ENCODE measurements at places on chromosomes 2 and 18.

DNA sequence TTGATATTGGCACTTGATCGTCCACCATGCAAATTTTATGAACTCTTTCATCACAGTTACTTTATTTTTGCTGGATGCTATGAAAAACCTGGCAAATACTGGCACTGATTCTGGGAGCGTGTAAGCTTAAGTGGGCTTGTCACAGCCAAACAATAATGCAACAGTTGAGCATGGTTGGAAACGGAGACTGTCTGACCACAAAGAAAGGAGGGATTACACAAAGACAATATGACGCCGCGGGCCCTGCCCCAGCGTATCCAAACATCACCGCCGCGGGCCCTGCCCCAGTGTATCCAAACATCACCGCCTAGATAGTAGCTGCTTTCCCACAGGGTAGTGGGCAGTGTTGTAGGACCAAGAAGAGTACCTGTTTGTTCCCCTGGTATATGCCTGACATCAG, 135.9 kb downstream of the PRPF40A start:
- no peak for DNase-seq

DNA sequence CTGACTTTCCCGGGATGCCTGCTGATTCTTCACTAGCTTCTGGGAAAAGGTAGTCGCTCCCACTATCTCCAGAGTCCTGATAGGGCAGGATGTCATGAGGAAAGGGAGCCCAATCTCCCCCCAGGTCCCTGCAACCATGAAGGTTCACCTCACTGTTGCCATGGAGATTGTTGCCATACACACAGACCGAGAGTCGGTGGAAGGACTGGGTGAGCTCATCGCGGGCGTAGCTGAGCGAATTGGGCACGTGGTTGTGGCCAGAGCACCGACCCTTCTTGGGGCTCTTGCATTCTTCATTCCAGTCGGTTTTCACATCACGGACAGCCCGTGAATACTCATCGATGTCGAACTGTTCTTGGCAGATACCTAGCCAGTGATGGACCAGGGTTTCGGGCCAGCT, 97.4 kb downstream of the MEP1B start:
- DNase-seq: no peak

DNA sequence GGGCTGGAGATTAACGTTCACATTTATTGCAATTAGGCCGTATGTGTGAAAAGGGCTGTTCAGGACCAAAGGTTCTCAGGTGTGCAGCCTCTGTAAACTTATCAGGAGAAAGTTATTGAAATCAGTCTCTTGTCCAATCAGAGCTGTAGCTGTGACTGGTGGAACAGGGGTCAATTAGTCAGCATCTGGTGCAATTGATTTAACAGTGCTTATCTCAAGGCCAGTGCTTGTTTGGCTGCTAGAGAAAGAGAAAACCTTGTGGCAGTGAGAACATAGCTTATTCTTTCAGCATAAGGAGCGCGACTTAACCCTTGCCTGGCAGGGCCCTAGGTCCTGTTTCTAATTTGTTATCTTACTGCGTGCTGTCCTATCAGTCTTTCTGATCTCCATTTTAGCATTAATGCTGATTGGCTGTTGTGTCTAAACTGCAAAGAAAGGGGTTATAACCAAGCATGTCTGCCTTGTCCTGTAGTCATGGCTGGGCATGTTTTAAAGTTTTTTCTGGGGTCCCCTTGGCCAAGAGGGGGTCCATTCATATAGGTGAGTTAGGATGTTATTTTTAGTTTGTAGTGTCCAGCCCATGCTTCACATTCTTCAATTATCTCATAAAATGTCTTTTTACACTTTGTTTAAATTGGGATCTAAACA, 66.4 kb downstream of the CYB5A start:
- no peak for DNase-seq

DNA sequence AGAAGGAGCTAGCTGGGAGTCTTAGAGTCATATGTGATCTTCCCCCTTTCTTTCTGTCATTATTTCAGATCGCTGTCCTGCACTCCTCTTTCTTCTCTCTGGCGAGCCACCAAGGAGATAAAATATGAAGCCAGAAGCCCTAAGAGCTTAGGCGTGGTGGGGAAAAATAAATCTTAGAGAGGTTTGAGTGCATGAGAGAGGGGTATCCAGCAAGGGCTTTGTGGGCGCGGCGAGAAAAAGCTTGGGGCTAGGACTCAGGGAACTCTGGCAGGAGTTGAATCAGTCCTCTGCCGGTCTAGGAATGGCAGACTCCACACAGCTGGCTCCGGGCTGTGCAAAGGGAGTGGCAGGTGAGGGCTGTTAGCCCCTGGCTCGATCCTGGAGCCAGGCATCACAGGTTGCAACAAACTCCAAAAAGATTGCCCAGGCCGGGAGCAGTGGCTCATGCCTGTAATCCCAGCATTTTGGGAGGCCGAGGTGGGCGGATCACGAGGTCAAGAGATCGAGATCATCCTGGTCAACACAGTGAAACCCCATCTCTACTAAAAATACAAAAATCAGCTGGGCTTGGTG, 20.1 kb upstream of the IGFBP5 start:
- DNase-seq: no peak

DNA sequence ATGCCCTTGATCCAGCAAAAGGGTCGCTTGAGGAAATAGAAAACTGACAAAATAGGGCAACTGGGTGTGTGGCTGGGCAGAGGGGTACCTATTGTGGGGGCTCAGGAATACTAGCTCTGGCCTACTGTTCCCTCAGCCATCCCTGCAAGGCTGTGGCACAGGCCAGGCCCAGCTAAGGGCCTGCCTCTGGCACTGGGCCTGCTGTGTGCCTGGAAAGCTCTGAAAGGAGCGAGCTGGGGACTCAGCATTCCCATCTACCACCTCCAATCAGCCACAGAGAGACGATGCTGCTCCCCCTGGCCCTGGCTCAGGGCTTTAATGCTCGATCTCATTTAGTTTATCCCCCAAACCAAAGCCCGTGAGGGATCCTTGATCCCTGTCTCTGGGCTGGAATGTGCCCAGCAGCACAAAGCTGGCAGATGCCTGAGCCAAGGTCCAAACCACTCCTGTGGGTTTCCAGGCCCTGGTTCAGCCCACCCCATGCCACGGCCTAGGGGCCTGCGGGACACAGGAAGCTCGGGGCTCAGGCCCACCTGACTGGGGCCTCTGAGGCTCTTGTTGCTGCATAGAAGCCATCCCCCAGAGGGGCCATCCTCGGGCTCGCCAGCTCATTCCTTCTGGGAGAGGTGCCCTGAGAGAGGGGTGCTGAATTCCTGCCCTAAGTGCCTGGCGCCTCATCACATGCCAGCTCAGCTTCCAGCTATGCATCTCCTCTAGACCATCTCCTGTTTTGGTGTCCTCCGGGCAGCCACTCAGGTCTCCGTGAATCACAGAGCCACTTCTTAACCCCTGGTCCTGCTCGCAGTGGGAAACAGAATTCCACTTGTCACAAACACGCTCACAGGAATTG, 43.0 kb upstream of the KCNF1 start:
- no peak for DNase-seq

- DNase-seq: no peak
These were observed 110.0 kb upstream of the RASGRP3 start for GRCh38 chr2:33366473-33366872.

DNA sequence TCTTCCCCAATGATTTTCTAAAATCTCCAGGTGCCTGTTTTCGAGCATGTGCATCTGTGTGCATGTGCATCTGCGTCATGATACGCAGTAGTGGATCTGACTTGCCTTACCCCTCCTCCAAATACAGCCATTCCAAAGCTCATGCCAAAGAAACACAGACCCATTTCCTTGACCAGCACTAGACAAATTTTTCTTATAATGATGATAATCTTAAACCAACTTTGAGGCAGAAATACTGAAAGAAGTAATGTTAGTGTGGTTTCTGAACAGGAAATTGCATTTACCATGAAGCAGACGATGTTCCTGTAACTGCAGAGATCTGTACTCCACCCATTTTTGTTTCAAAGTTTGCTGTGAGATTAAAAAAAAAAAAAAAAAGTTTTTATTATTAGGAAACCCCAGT, 25.6 kb downstream of the CYTIP start:
- no peak for DNase-seq

- no peak for DNase-seq
These were observed 48.3 kb upstream of the NRP2 start for GRCh38 chr2:205633994-205634393.

GRCh38 chr2:66574701-66575624, 140.0 kb downstream of the MEIS1 start:
- peak; percentile 37 for DNase-seq

- no peak for DNase-seq
These were observed 58.9 kb downstream of the TRPM8 start for GRCh38 chr2:233976087-233976486.

DNA sequence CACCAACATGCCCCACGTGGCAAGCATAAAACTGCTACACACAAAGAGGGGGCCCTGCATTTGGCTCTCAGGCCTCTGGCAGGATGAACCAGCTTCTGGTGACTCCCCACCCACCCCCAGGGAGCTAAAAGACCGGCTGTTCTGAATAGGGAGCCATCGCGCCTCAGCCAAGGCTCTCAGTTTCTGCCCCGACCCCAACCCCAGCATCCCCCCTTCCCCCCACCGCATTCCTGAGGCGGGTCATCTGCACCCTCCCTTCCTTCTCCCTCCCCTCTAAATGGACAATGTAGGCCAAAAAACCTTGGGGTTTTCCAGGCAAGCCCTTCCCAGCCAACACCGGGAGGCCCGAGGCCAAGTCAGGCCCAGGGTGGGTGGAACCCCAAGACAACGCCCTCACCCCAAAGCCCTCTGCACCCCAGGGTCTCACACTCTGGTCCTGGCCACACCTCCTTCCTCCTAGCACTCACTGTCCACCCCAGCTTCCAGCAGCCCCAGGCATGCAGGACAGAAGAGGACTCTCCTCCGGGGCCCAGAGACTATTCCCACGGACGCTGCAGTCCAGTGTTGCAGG, 5.7 kb downstream of the CYP26B1 start:
- no peak for DNase-seq

DNA sequence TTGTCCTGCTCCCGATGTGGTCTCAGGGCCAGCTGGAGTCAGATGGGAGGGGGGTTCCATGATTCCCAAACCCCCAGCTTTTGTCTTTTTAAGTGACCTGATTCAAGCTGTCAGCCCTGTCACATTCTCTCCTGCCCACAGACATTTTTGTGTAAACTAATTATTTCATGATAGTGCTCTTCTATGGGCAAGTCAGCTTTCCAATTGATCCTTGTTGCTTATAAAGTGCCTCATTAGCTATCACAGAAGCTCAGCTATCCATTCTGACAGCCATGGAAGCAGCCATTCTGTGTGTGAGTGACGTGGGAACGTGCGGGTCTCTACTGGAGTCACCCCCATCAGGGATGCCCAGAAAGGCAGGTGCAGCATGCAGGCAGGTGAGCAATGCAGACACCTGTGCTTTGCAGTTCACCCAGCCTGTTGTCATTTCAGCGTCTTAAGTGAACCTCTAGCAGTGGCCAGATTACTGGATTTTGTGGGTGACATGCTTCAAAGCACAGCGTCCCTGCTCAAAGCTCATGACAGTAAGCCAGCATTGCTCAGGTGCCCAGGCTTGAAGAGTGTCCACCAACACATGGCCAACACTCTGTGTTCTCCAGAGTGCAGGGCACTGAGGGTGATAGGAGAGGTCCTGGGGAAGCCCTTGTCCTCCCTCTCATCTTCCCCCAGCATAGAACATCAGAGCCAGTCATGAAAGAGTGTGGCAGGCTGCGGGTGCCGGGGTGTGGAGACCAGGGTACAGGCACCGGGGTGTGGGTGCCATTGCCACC, 162.1 kb upstream of the SH3BP4 start:
- no peak for DNase-seq

DNA sequence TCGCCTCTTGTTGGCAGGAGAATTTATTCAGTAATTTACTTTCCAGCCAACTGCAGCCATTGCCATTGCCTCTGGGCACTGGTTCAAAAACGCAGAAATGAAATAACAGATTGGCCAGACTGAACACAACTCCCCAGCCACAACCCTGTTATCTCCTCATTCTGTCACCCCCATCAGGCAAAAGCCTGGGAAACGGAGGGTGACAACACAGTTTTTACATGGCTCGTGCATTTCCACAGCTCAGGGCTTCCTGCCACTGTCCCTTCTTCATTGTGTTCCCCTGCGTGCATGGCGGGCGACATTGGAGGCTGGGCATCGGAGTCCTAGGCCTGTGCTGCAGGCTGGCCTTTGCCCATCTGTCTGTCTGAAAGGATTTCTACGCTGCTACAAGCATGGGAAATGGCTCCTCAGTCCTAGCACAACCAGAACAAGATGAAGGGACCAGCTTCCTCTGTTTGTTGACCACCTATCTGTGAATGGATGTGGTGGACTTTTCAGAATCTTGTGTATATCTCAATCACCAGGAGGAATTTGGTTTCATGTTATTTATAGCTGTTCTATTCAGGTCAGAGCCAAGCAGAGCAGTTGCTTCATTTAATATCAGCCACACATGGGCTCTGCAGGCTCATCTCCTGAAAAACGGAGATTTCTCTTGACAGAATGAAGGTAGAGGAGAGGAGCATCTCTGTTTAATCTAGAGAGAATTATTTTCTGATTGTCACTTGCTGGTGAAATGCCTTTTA, 107.0 kb downstream of the MGAT5 start:
- no peak for DNase-seq

DNA sequence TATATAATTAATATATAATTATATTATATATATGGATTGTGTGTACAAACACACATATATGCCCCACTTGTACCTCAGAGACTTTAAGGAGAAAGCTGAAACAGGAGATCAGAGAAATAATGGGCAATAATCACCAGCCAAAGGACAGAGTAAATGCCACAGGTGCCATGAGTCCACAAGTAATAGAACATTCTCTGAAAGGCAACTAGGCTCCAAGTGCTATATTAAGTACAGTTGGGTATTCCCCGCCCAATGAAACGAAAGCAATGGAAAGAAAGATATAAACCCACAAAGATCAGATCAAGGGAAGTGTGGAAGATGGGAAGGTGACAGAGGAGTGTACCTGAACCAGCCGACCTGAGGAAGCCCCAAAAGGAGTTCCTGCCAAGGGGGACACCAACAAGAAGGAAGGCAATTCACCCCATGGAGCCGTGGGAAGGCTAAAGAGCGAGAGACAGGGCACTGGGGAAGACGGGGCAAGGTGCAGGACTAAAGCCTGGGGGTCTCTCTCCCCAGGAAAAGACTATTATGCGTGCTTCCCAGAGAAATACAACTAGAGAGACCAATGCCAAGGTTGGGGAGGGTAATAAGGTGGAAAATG, 19.0 kb downstream of the DYM start:
- no peak for DNase-seq

DNA sequence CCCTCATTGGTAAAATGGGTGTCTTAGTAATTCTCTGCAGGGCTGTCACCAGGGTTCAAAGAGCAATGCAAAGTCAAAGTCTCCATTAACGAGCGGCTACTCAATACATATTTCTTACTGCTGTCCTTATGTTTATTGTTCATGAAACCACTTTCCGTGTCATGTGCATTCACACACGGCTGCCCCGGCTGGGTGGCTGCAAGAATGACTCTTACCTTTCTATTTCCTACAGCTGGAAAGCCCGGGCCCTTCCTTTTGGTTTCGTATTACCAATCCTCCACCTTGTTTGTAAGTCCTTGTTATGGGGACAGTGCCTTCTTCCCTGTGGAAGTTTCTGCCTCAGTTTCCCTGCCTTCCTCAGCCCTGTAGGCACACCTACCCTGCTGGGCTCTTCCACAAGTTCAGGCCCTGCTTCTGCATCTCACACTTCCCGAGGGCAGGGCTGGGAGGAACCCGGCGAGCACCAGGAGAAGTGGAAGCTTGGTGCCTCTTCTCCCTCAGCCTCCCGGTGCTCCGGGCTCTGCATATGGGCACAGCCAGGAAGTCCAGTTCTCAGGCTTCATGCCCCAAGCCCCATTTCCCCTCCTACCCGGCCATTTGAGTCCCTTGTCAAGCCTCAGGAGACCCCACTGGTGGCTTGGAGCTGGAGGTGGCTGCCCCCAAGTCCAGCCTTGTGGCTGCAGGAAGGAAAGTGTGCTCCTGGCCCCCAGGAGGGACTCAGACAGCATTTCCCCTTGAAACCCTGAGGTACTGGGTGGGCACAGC, 18.7 kb upstream of the ACKR3 start:
- no peak for DNase-seq
